ENCODE measurements at places on chromosomes 2 and 18. TPM values are rescaled to one million over a fixed set of nuclear protein-coding genes. Genes with fewer than 3 reads are reported as not detected.

DNA sequence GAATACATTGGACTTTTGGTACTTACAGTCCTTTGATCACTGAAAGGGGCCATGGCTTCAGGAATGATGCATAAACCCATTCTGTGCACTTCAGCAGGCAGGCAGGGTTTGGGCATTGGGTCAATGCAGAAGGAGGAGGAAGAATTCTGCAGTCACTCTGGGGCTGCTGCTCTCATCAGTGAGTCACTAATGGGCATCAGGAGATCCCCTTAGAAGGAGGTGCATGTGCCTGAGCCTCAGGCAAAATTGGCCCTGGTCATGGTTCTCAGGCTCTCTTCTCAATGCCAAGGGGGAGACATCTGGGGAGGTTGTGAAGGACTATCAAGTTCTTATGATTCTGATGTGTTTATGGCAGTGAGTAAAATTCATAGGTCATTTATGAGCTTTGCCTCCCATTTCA is 52.0 kb upstream of the TNP1 start:
- no peak overlapping the region for H3K4me3 ChIP-seq
- H3K27ac ChIP-seq: no peak overlapping the region
- no peaks in the 10 kb centered on the region for H3K36me3 ChIP-seq
- H3K27me3 ChIP-seq: no peaks in the 10 kb centered on the region
- H3K4me1 ChIP-seq: no peaks in the 10 kb centered on the region

DNA sequence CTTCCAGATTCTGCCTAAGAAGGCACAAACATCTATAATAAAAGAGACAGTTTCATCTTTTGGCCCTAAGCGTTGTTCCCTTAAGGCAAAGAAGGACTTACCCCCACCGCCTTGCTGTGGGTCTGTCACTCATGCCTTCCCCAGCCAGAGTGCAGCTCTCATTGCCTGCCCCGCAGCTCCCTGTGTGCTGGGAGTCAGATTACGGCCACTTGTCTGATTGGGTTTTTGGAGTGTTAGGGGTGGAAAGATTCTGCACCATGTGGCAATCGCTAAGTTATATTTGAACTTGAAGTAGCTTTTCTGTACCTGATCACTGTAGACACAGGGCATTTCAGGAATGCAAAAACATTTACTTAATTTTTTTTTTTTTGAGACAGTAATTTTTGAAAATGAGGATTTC is at the start of gene AQP4:
TSS of gene AQP4 (minus strand) at position 151 of the 400 bp plus-strand sequence. CDS start at position 133, 18 bp downstream.
- no peaks in the 10 kb centered on the region for H3K4me1 ChIP-seq
- no peak for DNase-seq
- no peak within 1 kb of the TSS for H3K27ac ChIP-seq
- H3K36me3 ChIP-seq: no peaks in the 10 kb centered on the region

DNA sequence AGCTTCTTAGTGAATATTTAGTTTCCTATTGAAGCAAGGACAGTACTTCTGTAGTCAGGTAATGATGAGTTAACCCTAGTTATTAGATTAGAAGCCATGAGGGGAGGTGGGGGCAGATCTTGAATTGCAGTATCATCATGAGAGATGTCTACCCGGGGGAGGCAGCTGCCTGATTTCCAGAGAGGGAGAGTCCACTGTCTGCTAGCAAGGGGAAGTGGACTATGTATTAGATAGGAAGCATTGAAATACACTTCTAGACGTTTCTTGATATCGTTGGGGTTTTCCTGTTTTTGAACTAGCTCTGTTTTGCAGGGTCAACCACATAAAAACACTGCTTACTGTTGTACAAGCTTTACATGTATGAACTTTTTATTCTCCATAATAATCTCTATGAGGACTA is 38.8 kb downstream of the APLF start:
- no peak overlapping the region for H3K27ac ChIP-seq
- H3K4me3 ChIP-seq: no peak overlapping the region
- no peak for DNase-seq
- H3K36me3 ChIP-seq: no peaks in the 10 kb centered on the region

DNA sequence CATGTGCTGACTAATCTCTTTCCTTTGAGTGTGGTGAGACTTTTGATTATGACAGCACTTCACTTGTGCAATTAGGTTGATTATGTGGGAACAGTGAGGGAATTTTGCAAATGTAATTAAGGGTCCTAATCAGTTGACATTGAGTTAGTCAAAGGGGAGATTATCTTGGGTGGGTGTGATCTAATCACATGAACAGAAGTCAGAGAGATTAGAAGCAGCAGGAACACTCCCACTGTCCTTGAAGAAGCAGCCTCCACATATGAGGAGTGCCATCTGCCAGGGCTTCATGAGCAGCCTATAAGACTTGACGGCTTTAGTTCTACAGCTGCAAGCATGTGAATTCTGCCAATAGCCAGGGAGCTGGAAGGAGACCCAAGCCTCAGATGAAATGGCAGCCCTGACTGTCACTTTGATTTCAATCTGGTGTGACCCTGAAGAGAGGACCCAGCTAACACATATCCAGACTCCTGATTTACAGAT is 89.4 kb upstream of the APCDD1 start:
- no peaks in the 10 kb centered on the region for H3K4me1 ChIP-seq
- no peak overlapping the region for H3K4me3 ChIP-seq
- no peak overlapping the region for H3K27ac ChIP-seq
- H3K36me3 ChIP-seq: no peaks in the 10 kb centered on the region

GRCh38 chr2:152464851-152465470 is 130.0 kb downstream of the FMNL2 start:
- H3K4me3 ChIP-seq: no peak overlapping the region
- no peak overlapping the region for H3K27ac ChIP-seq
- H3K4me1 ChIP-seq: no peaks in the 10 kb centered on the region

DNA sequence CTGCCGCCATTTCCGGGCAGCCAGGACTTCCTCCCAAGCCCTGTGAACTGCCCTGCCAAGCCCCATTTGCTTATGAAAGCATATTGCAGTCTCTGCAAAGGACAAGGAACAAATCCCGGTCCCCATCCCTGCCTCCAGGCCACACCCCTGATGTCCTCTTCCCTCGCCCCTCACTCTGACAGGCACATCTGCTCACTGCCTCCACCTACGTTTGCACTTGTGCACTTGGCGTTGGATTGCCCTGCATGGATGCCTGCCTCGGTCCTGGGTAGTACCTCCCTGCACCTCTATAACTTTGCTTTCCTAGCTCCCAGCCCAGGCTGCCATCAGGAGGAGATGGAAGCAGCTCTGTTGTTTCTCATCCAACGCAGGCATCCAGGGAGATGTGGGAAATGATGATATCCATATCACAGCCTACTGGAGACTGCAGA is 19.6 kb upstream of the RPL31 start:
- H3K4me1 ChIP-seq: no peaks in the 10 kb centered on the region
- H3K36me3 ChIP-seq: no peaks in the 10 kb centered on the region
- DNase-seq: no peak
- no peaks in the 10 kb centered on the region for H3K27me3 ChIP-seq

- H3K27me3 ChIP-seq: peaks cover 4% of the 10 kb centered on the region
- no peak overlapping the region for H3K27ac ChIP-seq
- no peak for DNase-seq
- no peaks in the 10 kb centered on the region for H3K4me1 ChIP-seq
- no peak overlapping the region for H3K4me3 ChIP-seq
Observed at GRCh38 chr2:71607151-71607889, 154.0 kb downstream of the DYSF start.

- H3K27ac ChIP-seq: no peak overlapping the region
- H3K4me3 ChIP-seq: no peak overlapping the region
- no peaks in the 10 kb centered on the region for H3K27me3 ChIP-seq
- H3K36me3 ChIP-seq: no peaks in the 10 kb centered on the region
- no peaks in the 10 kb centered on the region for H3K4me1 ChIP-seq
Observed at GRCh38 chr2:40224318-40224717, 227.6 kb downstream of the SLC8A1 start.

DNA sequence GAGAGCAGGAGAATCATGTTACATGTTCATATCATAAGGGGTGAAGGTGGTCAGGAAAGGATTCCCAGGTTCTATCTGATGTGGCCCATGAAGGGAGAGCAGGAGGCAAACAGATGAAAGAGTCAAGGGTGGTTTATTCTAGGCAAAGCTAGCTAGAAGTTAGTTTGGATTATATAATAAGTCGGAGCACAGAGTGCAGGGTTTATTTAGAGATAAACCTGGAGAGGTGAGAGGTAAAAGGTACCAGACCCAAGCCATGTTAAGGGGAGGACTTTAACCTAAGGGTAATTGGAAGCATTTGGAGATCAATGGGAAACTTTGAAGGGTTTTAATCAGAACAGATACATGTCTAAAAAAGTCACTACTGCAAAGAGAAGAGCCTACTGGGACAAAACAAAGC is 69.2 kb upstream of the LRATD1 start:
- no peaks in the 10 kb centered on the region for H3K27me3 ChIP-seq
- no peak overlapping the region for H3K27ac ChIP-seq
- no peaks in the 10 kb centered on the region for H3K36me3 ChIP-seq

GRCh38 chr2:241228081-241228859 is 39.8 kb downstream of the ANO7 start:
- H3K4me3 ChIP-seq: no peak overlapping the region
- no peaks in the 10 kb centered on the region for H3K27me3 ChIP-seq
- no peaks in the 10 kb centered on the region for H3K4me1 ChIP-seq
- peaks cover 36% of the 10 kb centered on the region for H3K36me3 ChIP-seq

GRCh38 chr2:236178890-236179235 is 10.7 kb upstream of the GBX2 start:
- peaks cover 16% of the 10 kb centered on the region for H3K27me3 ChIP-seq
- no peak for DNase-seq
- H3K4me3 ChIP-seq: no peak overlapping the region

DNA sequence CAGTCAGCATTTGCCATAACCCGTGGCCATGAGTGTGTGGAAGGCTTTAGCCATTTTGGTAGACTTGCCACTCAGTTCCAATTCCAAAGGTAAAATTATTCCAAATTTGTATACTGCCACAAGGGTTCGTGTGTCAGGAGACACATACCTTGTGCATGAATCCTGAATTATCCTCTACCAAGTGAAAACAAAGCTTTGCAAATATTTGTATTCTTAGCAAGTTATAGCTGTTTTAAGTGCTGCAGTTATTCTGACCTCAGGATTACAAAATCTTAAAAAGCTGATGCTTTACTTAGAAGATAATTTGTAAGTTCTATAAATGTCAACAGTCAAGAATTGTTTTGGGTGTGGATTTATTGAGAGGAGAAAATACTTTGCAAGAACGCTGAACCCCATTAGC is 100.6 kb downstream of the ANTXR1 start:
- H3K4me1 ChIP-seq: no peaks in the 10 kb centered on the region
- no peaks in the 10 kb centered on the region for H3K36me3 ChIP-seq
- H3K27me3 ChIP-seq: no peaks in the 10 kb centered on the region
- DNase-seq: no peak
- H3K27ac ChIP-seq: no peak overlapping the region
- no peak overlapping the region for H3K4me3 ChIP-seq

- H3K27me3 ChIP-seq: no peaks in the 10 kb centered on the region
- no peak overlapping the region for H3K27ac ChIP-seq
- H3K4me3 ChIP-seq: no peak overlapping the region
- no peaks in the 10 kb centered on the region for H3K4me1 ChIP-seq
- no peaks in the 10 kb centered on the region for H3K36me3 ChIP-seq
Observed at GRCh38 chr18:11146238-11146946, 3.0 kb downstream of the PIEZO2 start.

GRCh38 chr2:128237081-128237534 is 81.6 kb downstream of the HS6ST1 start:
- H3K36me3 ChIP-seq: no peaks in the 10 kb centered on the region
- no peaks in the 10 kb centered on the region for H3K4me1 ChIP-seq
- no peak overlapping the region for H3K27ac ChIP-seq
- no peak overlapping the region for H3K4me3 ChIP-seq
- no peaks in the 10 kb centered on the region for H3K27me3 ChIP-seq

- no peaks in the 10 kb centered on the region for H3K27me3 ChIP-seq
- DNase-seq: no peak
- H3K4me1 ChIP-seq: no peaks in the 10 kb centered on the region
- no peak overlapping the region for H3K4me3 ChIP-seq
- no peaks in the 10 kb centered on the region for H3K36me3 ChIP-seq
- H3K27ac ChIP-seq: no peak overlapping the region
Observed at GRCh38 chr18:3319399-3319798, 57.5 kb downstream of the MYL12B start.

DNA sequence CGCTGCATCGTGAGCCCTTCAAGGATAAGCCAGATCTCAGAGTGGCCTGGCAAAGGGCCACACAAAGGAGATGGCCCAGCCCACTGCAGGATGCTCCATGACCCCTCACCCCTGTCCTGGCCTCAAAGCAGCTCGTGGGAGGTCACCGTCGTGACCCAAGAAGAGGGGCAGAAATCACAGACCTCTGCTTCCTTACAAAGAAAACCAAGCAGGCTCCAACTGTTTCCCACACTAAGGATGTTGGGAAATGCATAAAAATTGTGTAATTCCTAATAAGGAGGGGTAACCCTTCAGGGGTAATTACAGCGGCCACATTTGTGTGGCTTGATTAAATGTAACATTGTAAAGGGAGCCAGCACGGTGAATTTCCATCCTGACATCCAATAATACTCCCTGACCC is 102.3 kb downstream of the BOD1L2 start:
- H3K27ac ChIP-seq: no peak overlapping the region
- H3K4me3 ChIP-seq: no peak overlapping the region
- H3K36me3 ChIP-seq: no peaks in the 10 kb centered on the region
- no peak for DNase-seq
- H3K4me1 ChIP-seq: no peaks in the 10 kb centered on the region

- H3K27ac ChIP-seq: no peak overlapping the region
- H3K4me3 ChIP-seq: no peak overlapping the region
- no peaks in the 10 kb centered on the region for H3K4me1 ChIP-seq
Observed at GRCh38 chr18:23181547-23181946, 46.3 kb downstream of the CABLES1 start.

GRCh38 chr2:198327526-198327925 is 523.1 kb downstream of the PLCL1 start:
- H3K27me3 ChIP-seq: peaks cover 5% of the 10 kb centered on the region
- no peak overlapping the region for H3K4me3 ChIP-seq
- peaks cover 16% of the 10 kb centered on the region for H3K4me1 ChIP-seq

- DNase-seq: no peak
- no peak overlapping the region for H3K4me3 ChIP-seq
- no peaks in the 10 kb centered on the region for H3K27me3 ChIP-seq
- H3K27ac ChIP-seq: no peak overlapping the region
Observed at GRCh38 chr18:11108947-11109346, 40.4 kb downstream of the PIEZO2 start.

DNA sequence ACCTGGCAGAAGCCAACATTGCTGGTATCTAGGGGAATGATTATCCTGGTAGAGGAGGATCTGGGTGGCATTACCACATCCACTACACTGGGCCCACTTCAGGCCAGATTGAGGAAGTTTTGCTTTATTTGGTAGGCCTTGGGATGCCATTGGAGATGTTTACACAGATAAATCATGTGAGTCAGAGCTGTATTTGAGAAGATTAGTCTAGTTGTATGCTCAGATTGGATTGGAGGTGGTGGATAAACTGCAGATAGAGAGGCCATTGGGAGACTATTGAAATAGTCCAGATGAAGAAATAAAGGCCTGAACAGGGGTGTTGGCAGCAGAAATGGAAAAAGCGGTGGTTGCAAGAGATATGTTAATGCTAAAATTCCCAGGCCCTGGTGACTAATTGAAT is 81.5 kb downstream of the EFEMP1 start:
- DNase-seq: no peak
- H3K36me3 ChIP-seq: no peaks in the 10 kb centered on the region

- H3K27me3 ChIP-seq: no peaks in the 10 kb centered on the region
- H3K4me1 ChIP-seq: no peaks in the 10 kb centered on the region
- no peak for DNase-seq
- H3K36me3 ChIP-seq: no peaks in the 10 kb centered on the region
Observed at GRCh38 chr2:156430980-156431358, 5.2 kb upstream of the GPD2 start.

IL37 gene
- total RNA-seq: not detected

DPP10 gene
- not detected for total RNA-seq

GRB14 gene
- not detected for total RNA-seq

DSG4 gene
- total RNA-seq: not detected

IL36A gene
- not detected for total RNA-seq

CROCC2 gene
- not detected for total RNA-seq

TNP1 gene
- not detected for total RNA-seq

HOXD10 gene
- total RNA-seq: not detected

IL36RN gene
- not detected for total RNA-seq

IRS1 gene
- total RNA-seq: 3.6 TPM

All from CD8-positive, alpha-beta memory T cell (primary cell).